ENCODE measurements at places on chromosomes 5 and 9. TPM values are rescaled to one million over a fixed set of nuclear protein-coding genes. Genes with fewer than 3 reads are reported as not detected.

Gene FOXI1
- not detected for total RNA-seq

Gene FBP2
- not detected for total RNA-seq

Gene C9orf50
- total RNA-seq, result not detected

Gene ZNF189
- 6.4 TPM for total RNA-seq

Gene PCDHA11
- 0.22 TPM for total RNA-seq

Gene SLC4A9
- total RNA-seq, result not detected

Gene ADGRD2
- not detected for total RNA-seq

Gene DMGDH
- not detected for total RNA-seq

Gene IFNA13
- not detected for total RNA-seq

Gene TRUB2
- total RNA-seq, result 49.8 TPM

Gene PCDHGA1
- 0.37 TPM for total RNA-seq

Gene SLCO6A1
- not detected for total RNA-seq

Gene TMEM141
- 77.2 TPM for total RNA-seq

Gene GCNT1
- total RNA-seq, result 3.0 TPM

Gene CRB2
- 0.11 TPM for total RNA-seq

Gene RASEF
- 9.2 TPM for total RNA-seq

Gene AGXT2
- total RNA-seq, result not detected

Gene RMND5B
- 32.7 TPM for total RNA-seq

Data from A549 treated with CORT108297 at 1 μM for 4 hours (cell line).